ENCODE measurements at places on chromosomes 12 and 14.
A peak's percentile ranks its signal among the peaks of the same experiment; 100 is the strongest.

- peak; percentile 50 for DNase-seq
Measured at GRCh38 chr14:58557242-58557641, 80.5 kb upstream of the DACT1 start.

- peak; percentile 5 for DNase-seq
Measured at GRCh38 chr14:47191700-47192099, 483.7 kb downstream of the MDGA2 start.

- no peak for DNase-seq
Measured at GRCh38 chr12:92221656-92222315, 76.1 kb upstream of the BTG1 start.

GRCh38 chr12:91989143-91989542 is 156.5 kb downstream of the BTG1 start:
- DNase-seq, result no peak

GRCh38 chr12:18970603-18971002 is 158.9 kb upstream of the PLEKHA5 start:
- DNase-seq, result no peak

DNA sequence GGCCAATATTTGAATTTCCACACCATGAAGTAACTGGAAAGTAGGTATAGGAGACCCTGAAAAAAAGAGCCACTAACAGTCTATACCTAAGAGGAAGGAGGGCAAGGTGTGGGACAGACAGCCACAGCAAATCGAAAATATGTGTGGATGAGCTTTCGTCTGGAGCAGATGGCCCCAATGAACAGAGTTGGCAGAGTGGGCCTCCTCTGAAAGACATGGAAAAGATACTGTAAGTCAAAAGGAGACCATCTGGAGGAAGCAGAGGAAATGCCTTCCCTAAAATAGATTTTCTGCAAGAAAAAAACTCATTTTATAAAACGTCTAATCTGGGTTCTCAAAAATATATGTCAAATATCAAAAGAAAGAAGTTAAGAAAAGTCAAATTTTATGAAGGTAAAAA is 157.2 kb upstream of the PRKD1 start:
- no peak for DNase-seq

- DNase-seq, result no peak
Measured at GRCh38 chr12:125208942-125209341, 143.7 kb downstream of the AACS start.

GRCh38 chr12:124824195-124824594 is 39.5 kb downstream of the SCARB1 start:
- peak; percentile 14 for DNase-seq

DNA sequence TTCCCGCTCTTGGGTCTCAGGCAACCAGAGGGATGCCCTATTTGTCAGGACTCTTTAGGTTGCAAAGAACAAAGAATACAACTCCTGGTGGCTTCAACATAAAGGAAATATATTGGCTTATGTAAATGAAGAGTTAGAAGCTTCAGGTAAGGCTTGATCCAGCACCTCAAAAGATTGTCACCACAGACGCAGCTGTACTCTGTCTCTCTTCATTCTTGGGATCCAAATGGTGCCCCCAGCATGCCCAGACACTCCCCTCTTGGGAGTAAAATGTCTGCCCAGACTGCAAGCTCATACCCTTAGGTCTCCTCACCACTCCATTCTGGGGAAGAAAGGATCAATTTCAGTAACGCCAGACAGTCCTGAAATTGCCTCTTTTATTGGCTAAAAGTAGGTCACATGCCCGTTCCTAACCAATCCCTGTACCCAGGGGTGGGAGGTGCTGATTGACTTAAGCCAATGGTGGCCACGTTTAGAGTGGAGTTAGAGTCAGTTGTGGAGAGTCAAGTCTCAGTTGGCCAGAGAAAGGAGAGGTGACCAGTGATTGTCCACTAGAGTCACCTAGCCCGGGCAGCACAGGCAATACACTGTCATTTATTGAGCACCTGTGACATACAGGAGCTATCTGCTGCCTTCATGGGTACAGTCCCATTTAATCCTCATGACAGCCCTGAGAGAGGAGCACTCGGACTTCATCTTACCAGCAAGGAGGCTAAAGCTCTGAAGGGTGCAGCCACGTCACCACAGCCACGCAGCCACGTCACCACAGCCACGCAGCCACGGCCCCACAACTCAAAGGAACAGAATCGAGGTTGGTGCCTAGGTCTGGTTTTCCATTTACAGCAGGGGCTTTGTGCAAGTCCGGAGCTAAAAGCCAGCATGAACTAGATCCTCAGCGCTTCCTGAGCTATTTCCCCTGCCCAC is 19.7 kb upstream of the BEGAIN start:
- DNase-seq, result no peak

DNA sequence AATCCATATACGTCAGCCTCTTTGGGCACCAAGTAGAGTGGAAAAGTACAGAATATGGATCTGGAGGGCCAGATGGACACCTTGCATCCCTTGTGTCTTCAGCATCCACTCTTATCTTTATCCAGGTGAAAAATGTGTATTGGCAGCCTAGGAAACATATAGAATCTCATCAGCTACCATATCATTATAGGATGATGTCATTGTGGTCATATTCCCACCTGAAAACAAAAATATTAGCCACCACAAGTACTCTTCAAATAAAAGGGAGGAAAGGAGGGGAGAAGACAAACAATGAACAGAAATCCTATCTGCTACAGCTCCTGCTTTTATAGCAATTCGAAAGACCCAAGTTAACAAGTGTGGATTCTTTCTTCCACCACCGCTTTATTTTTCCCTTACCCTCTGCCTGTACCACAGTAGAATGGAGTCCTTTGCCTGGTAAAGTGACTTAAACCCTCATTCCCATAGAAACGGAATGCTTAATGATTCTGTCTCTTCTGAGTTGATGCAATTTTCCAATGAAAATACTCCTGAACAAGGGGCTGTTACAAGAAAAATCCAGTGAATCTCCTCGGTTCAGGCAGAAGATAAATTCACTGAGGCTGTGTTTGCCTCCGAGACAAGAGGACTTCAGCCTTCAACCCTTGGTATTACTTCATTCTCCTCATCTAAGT is 13.8 kb upstream of the IL26 start:
- no peak for DNase-seq
